Kidney tubule cell (primary cell): ENCODE measurements at places on chromosomes 3 and 15.

DNA sequence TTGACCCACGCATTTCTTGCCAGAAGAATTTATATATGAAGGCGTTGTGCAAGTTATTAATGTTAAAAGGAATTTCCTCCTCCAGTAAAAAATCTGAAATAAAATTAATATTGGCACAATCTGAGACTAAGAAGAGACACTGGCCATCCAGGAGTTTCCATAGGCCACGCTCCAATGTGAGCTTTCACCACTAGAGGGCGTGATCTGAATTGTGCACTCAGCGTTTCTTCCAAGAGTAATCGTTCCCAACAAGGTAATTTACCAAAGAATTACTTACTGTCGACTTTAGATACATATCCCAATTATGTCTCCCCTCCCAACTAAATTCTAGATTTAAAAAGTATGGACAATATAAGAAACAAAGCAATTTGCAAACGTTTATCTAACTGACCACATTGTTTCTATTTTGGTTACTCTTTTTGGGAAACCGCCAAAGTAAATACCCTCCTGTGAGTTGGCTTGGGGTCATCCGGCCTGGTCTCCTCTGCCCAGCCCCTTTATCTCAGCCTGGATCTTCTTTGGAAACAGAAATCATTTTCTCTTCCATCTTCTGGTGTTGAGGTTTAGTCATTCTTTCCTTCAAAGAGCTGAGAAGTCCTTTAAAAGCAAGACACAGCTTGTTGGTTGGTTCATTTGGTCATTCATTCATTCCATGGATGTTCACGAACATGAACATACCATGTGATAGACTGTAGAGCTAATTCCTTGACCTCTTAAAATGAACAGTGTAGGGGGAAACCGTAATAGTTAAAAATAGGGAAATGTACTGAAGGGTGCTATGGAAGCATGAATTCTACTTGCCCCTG lies 26.2 kb downstream of the POLR2M start:
- DNase-seq = peak; percentile 59

- peak; percentile 56 for DNase-seq
Observed at GRCh38 chr3:176814285-176814684, 383.0 kb downstream of the TBL1XR1 start.

GRCh38 chr3:189014526-189014925 lies 157.2 kb upstream of the TPRG1 start:
- DNase-seq = no peak

- DNase-seq = no peak
Observed at GRCh38 chr15:41605566-41605965, 46.6 kb downstream of the TYRO3 start.

DNA sequence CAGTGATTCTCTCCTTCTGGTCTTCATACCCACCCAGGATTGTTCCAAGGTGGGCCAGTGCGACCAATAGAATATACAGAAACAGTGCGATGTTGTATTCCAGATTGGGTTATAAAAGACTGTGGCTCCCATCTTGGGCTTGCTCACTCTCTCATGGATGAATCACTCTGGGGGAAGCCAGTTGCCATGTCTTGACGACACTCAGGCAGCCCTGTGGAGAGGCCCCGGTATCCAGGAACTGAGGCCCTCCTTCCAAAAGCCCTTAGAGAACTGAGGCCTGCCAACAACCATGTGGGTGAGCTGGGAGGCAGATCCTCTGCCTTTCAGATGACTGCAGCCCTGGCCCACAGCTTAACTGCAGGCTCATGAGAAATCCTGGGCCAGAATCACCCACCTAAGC lies 57.2 kb downstream of the SH3GL3 start:
- peak; percentile 25 for DNase-seq

DNA sequence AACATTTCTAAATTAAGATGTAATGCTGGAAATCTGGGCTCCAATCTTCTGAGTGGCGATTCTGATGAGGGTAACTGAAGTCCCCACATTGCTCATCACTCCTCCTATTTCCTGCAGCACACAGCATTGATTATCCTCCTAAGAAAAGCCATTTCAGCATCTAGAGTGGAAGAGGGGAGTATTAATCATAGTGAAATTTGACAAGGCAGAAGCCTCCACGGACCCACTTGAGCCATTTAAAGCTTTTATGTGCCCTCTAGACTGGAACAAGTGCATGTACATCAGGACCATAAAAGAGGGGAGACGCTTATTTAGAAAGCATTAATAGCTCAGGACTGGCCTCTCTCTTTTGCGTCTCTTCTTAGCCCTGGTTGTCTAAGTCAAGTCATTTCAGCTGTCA lies 25.8 kb downstream of the AQP9 start:
- no peak for DNase-seq

GRCh38 chr3:188822411-188822810 lies 349.4 kb upstream of the TPRG1 start:
- no peak for DNase-seq

DNA sequence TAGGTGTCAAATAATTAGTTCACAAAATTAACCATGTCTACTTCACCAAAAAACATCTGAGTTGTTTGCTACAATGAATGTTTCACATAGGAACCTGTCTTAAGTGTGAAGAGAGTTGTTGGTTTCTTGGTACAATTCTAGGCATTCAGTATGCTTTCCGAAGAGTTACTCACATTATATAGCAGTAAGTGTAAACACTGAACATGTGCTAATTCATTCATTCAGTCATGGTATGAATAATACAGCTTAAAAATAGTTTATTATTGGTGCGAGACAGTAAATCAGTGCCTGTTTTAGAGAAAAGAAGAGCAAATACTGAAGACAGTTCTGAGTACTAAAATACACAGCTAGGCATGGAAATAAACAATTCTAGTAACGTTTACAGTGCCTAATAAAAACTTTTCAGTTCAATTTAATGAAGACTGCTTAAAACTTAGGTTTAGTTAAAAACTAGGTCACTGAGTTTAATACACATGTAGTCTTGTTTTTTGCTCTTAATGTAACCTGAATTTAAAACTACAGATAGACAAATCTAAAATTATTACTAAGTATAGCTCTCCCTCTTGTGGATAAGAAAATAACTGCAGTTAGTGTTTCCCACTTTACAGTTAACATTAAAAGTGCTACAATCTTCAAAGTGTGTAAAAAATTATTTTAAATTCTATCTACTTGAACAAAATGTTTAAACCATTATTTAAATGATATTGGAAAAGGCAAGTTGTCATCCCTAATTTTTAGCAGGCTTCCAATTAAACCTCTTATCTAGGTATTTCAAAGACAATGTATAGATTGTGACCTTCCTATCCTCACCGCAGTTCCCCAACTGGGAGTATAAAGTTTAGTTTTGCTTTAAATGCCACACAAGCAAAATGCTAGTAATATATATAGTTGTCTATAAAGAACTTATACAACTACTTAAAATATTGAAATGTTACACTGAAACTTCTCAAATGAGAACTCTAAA lies 20.1 kb upstream of the ZCWPW2 start:
- DNase-seq = peak; percentile 29

DNA sequence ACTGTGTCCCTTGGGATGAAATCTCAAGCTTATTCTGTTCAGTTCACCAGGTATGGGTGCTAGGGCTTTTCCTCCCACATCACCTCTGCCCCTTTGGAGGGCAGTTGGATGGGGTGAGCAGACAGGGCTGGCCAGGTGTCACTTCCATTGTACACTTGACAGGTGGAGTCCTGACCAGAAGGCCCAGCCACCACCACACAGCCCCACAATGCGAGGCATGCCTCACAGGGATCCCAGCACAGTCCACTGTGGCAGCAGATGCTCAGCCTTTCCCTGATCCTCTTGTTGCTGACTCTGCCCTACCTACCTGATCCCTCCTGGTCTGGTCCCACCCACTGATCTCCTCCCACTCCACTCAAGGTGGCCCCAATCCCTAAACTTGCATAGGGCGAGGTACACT lies 88.2 kb downstream of the ANP32A start:
- DNase-seq = no peak

DNA sequence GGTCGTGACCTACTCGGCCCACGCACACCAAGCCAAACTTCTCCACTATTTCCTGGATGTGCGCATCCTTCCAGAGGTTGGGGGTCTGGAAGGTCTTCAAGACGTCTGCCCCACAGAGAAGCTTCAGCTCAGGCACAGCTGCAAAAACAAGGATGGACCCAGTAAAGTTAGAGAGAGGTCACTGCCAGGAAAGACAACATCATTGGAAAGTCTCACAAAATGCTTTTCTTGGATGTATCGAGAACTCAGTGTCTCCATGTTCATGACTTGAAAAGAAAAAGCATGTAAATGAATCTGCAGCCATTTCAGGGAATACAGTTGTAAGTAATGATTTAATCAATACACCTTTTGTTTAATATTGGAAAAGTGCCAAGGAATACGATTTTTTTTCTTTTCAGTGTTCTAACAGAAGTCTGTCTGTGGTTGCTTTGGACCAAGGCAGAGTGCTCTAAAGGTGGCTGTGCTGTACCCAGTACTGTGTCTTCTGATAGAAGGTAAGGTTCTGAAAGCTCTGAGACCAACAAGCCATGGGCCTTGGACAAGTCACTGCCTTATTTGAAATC lies 21.8 kb upstream of the RBP1 start:
- DNase-seq = no peak

DNA sequence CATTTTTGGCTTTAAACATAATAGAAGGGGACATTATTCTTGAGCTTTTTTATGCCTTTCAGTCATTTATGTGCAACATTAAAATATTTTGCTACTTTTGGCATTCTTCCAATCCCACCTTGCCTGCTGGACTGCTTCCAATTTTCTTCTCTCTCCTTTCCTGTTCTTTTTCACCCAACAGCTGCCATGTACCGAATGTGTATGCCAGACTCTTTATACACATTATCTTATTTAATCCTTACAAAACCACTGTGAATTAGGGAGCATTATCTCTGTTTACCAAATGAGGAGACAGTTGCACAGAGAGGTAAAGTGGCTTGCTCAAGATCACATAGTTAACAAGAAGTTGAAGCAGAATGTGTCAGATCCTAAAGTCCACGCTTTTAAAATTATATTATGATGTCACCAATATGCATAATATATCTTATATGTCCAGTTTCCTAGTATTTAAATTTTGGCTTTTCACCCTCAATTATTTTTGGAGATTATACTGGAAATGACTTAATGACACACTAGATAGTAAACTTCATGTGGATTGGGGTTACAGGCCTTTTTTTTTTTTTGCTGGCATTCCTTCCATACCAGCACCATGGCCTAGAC lies 231.5 kb downstream of the THRB start:
- DNase-seq = no peak

DNA sequence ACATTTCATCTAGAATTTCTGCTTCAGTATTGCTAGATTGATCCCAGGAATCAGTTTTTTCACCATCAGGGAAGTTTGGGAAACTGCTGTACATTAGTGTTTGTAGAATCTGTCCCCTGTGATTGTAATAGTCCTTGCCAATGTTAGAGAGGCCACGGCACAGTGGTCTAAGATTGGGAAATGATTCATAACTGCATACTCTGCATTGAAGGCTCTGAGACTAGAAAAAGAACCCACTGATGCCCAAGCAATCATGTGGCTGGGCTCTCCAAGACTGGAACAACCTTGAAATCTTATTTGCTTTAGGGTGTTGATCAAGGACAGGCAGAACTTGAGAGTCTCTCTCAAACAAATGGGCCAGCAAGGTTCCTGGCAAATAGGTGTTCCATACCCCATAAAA lies 245.6 kb upstream of the LRTM1 start:
- DNase-seq = no peak

GRCh38 chr15:60764408-60764963 lies 285.5 kb upstream of the ICE2 start:
- no peak for DNase-seq

DNA sequence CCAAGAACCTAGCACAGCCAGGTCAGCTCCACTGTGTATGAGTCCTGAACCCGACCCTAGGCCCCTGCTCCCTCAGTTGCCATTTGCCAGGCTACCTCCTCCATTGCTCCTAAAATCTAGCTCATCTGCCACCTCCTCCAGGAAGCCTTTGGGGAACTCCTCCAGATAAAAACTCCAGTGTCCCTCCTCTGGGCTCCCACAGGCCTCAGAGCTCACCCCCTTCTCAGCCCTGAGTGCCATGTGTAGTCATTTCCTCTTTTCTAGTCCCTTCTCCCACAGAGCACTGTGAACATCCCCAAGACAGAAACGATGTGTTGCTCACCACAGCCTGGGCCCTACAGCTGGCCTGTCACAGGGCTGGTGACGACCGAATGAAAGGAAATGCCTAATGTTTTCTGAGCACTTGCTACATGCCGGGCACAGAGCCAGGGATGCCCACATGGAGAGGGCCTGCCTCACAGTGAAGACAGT lies 61.0 kb downstream of the IQSEC1 start:
- no peak for DNase-seq

- DNase-seq = no peak
Observed at GRCh38 chr3:195899701-195900435, 8.5 kb downstream of the TNK2 start.
